ENCODE measurements at places on chromosomes 1 and 21.

- DNase-seq, result no peak
These were observed 40.6 kb downstream of the C8B start for GRCh38 chr1:56925193-56925592.

- no peak for DNase-seq
These were observed 270.0 kb downstream of the AKT3 start for GRCh38 chr1:243580072-243580471.

DNA sequence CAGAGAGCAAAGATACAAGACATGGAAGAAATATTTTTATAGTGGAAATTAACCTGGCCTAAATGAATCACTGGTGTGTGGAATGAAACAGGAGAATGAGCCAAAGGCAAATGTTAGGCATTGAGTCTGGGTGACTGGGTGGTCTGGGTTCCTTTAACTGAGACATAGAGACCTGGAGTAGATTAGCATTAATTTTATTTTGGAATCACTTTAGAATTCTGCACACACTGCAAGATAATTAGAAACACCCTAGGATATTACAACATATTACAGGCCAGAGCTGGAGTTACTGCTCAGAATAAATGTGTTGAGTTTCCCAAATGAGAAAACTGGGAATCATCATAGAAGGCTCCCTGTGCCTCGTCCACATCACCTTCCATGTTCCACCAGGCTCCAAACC is 85.5 kb downstream of the PLPPR5 start:
- no peak for DNase-seq

GRCh38 chr1:248858096-248858890 is 592 bp downstream of the ZNF692 start:
- no peak for DNase-seq

GRCh38 chr1:67676946-67677345 is 8.1 kb upstream of the GADD45A start:
- no peak for DNase-seq

DNA sequence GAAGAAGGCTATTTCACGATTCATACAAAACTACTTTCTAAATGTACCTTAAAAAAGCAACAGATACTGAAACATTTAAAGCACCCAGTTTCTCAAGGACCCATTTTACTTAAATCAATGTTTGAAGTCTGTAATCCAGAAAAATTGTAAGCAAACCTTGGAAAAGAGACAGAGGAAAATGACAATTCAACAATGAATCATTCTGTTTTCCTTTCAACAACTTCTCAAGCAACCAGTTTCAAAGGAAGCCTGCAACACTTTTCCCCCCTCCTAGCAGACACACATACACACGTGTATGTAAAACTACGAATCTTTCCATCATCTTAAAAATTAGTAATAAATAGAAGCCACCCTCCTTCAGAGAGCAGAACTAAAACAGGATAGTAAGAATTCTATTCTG is 1.2 kb downstream of the RERE start:
- DNase-seq, result peak; percentile 31

- no peak for DNase-seq
These were observed 103.1 kb downstream of the SLC25A24 start for GRCh38 chr1:108097018-108097417.

DNA sequence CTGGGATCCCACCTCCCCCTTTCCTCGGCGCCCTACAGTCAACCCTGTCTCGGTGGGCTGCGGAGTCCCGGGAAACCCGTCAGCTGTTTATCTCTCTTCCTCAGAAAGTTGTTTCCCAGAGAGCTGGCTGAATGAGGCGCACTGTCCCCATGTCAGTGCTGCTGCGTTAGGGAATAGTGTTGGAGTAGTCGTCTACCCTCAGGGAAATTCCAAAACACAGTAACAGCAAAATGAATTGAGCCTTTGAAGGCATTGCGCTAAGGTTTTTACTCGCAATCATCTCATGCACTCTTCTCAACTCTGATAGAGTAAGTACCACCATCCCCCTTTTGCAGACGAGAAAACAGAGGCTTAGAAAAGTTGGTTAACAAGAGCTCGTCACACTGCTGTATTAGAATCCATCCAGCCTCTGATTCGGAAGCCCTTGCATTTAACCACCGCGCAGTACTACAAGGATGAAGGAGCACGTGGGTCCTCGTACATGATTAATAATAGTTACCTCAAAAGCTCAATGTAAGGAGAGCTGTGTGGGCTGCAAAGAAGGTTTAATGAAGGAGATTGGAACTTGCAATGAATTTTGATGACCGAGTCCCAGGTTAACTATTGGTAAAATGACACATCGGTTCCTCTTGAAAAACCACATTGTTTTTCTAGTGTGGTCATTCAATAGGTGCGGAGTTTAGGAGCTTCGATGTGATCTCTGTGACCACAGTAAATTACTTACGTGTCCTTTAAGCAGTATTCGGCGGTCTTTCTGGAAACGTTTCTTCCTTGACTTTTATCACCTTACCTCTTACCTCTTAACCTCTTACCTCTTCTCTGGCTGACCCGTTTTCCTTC is 788 bp upstream of the EDEM3 start:
- peak; percentile 85 for DNase-seq

- no peak for DNase-seq
These were observed 33.3 kb downstream of the PUM1 start for GRCh38 chr1:31032266-31032665.

DNA sequence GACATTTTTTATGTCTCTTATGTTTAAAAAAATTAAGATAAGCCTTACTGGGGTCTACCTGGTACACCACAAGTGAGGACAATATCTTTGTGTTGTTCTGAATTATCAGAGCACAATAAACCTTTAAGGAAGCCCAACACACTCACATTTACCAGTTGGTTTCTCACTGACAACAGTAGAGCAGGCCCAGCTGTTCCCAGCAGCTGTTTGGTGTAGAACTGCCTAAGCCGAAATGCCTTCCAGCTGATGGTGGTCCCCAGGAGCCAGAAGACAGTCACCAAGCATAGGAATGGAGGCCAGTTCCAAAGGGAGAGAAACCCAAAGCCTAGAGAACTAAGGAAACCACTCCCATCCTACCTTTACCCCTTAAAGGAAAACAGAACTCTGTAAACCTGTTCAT is 428.6 kb upstream of the CAMK1G start:
- DNase-seq, result no peak

DNA sequence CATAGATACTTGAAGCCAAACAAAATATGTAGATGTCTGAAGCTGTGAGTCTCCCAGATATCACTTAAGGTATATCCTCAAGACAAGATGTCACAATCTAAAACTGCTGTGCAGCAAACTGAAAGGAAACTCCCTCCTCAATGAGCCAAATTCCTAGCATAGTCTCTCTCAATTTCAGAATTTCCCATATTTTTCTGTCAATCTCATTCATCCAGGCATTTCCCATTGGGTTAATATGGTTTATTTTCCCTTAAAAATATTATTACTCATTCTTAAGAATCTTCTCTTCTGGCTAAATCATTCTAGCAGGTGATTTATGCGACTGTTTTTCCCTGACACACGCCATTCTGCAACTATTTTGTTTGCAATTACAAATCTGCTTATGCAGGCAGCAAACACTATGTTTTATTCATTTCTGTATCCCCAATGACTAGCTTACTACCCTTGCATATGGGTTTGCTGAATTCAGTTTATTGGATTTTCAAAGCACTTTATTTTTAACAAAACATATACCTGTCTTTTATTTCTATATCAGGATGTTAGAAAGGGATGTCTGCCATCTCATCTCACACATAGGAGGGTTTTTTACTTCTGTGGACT is 69.9 kb downstream of the TNFSF4 start:
- DNase-seq, result no peak

DNA sequence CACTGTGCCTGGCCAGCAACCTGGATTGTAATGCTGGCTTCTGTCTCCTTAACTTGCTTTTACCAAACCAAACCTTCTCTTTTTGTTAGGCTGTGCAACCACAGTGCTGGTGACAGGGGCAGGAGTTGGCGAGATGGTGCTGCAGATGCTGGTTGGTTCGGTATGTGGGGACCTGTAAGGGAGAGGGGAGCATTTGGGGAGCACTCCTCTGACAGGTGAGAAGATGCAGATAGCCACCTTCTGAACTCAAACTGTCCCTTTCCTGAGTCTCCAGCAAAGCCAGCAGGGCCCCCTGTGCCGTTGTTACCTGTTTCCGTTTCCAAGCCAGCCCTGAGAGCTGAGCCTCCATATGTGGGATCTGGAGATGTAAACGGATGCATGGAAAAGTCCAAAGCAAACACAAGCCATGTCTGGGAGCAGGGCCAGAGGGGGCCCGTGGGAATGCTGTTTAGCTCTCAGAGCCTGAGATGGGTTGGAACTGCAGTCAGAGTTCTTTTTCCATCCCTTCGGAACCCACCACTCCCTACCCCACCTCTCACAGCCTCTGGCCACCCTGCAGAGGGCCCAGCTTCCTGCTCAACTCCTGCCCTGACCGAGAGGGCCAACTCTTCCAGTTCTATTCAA is 34.0 kb downstream of the ELK4 start:
- DNase-seq, result no peak

DNA sequence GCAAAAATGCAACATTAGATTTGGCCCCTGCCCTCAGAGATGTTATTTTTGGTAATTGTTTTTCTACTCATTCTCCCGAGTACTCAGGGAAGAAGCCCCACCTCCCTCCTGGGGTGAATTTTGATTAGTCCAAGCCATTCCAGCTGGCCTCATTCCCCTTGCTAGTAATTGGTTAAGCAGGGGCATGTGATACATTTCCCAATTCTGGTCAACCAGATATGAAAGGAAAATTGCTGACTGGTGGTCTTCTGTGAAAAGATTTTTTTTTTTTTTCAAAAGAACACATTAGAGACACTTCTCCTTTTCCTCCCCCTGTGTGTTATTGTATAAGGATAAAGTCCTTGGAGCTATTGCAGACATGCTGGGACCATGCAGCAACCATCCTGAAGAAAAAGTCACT is 71.1 kb upstream of the AKT3 start:
- no peak for DNase-seq

GRCh38 chr1:159088050-159088449 is 11.5 kb upstream of the AIM2 start:
- DNase-seq, result no peak

DNA sequence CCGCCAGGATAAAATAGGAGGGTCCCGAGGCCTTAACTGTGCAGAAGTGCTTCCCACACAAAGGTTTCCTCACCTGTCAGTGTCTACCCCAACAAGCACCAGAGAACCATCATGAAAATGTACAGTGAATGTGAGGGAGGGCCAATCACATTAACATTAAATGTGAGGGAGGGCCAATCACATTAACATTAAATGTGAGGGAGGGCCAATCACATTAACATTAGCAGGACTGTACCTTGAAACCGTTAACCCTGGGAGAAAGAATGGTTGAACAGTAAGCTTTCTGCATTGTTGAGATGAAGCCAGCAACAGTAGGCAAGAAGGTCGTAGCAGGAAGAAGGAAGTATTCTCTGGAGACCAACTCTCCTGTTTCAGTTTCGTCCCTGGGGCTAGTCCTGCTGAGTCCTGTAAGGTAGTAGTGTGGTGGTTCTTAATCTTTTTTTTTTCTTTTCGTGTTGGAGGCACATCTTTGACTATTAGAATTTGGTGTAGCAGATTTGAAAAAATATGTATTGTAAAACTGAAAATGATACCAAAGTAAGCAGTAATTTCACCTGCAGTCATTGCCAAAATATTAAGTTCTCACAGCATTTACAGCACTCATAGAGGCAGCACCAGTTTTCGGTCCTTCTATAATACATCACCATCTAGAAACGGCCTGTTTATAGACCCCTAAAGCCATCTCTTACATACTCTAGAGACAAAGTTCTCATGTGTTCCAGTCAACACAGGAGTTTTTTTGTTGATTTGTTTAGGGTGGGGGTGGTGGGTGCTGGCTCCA is 98.6 kb upstream of the PPP2R5A start:
- no peak for DNase-seq

DNA sequence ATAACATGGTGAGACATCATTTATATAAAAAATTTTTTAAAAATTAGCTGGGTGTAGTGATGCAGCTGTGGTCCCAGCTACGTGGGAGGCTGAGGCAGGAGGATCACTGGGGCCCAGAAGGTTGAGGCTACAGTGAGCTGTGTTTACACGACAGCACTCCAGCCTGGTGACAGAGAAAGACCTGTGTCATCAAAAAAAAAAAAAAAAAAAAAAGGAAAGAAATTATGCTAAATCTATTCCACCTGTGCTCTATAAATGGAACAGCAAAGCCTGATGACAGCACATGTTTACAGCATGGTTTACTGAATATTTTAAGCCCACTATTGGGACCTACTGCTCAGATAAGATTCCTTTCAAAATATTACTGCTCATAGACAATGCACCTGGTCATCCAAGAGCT is 217.6 kb downstream of the PRDM2 start:
- no peak for DNase-seq

- no peak for DNase-seq
These were observed 98.4 kb upstream of the USP25 start for GRCh38 chr21:15631342-15631741.

DNA sequence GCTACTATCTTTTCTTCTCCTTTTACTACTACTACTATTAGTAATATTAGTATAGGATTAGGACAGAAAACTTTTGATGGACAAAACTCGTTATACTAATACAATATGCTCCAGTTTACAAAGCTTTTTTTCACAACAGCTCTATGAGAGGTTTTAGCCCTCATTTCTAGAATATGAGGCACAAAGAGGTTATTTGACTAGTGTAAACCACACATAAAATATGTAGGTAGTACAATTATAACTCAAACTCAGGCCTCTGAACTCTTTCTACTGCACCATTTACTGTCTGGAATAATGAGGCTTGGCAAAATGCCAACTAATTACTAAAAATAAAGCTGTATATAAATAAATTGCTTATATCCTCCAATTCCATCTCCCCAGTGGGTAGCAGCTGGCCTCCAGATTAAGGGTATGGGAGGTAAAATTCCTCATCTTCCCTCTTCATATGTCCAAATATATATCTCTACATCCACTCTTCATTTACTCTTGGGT is 99.9 kb downstream of the LYST start:
- DNase-seq, result no peak

DNA sequence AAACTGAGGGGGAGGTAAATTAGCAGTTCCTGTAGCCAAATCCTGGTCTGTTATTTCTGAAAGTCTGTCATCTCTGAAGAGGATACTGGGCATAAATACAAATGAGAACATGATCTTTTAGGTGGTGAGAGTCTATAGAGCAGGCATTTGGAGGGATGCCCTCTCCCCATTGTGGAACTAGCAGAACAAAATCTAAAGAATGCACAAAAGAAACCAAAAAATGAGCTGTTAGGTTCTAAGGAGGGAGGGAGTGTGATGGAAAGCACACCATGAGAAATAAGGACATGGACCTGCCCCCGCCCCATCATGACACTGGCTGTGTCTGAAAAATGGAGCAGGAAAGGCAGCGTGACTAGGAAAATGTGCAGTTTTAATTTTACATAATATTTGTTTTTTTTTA is 262.0 kb downstream of the KIF26B start:
- no peak for DNase-seq
